Right atrium auricular region (tissue), 2 donors: ENCODE measurements at places on chromosomes 12 and 14.

DNA sequence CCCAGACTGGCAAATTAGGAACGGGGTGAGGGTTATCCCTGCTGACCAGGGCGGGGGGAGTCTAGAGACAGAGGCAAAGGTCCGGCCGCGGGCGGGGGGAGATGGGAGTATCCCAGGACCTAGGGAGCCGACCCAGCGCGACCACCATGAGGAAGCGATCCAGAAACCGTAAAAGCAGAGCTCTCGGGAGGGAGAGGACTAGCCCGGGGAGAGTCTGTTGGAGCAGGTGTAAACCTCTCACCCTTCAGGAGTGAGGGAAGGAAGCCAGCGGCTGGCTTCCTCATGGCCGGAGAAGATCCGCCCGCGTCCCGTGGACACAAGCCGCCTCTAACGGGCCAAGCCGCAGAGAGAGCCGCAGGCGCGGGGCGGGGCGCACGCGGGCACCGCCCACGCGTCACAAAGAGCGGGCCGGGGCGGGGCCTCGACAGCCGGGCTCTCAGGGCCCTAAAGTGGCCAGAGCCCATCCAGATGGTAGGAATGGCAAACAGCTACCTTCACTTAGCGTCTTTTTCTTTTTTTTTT lies at the start of gene ACRBP:
Gene ACRBP (minus strand): TSS at position 350 of the 522 bp plus-strand sequence. CDS start 66 bp downstream, at position 284.
- H3K27ac ChIP-seq = peak within 1 kb of the TSS; percentile 12
- peaks cover 22% of the 10 kb centered on the region for H3K36me3 ChIP-seq
- no peaks in the 10 kb centered on the region for H3K27me3 ChIP-seq
- peaks cover 12% of the 10 kb centered on the region for H3K4me1 ChIP-seq

DNA sequence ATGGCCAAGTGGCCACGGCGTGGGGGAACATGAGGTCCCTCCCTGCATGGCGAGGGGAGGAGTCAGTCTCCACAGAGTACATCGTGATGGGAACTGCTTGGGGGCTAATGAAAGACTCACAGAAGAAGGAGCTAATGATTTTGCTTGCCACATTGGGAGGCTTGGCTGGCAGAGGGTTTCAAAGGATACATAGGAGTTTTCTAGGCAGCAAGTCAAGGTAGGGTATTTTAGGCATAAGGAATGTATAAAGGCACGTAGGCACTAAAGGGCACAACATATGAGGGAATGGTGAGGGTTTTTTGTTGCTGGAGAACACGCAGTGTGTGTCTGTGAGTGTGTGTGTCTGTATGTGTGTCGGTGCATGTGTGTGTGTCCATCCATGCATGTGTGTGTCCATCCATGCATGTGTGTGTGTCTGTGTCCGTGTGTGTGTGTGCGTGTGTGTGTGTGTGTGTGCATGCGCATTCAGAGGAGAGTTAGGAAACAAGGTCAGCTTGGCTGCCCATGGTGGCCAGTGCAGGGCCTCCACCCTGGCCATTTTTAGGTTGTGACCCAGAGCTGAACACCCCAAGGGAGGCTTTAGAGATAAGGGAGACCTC lies 84.5 kb downstream of the BEGAIN start:
- no peak overlapping the region for H3K27ac ChIP-seq
- H3K4me1 ChIP-seq = no peaks in the 10 kb centered on the region
- DNase-seq = no peak
- no peak overlapping the region for H3K4me3 ChIP-seq

DNA sequence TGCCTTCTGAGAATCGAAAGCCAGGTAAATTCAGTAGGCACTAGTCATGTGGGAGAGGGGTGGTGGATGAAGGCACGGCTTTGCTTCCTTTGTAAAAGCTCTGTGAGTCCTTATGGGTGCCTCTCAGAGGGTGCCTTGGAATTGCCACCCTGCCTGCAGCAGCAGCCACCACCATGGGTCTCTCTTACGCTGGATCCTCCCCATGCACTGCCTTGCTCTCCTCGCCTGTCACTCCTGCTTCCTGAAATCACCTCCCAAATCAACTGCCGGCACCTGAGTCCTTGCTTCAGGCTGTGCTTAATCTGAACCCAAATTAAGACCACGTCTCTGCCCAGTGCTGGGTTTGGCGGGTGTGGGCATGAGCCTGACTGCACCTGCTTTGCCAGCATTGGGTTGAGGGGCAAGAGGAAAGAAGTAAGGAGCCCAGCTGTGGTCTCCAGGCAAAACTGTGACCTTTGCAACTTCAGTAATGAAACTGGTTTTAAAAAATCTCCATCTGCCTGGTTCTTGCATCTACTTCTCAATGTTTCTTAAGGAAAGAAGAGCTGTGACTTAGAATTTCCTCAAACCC lies 55.9 kb upstream of the CLMN start:
- H3K27ac ChIP-seq = no peak overlapping the region
- H3K4me1 ChIP-seq = no peaks in the 10 kb centered on the region
- H3K36me3 ChIP-seq = no peaks in the 10 kb centered on the region
- no peak for DNase-seq

DNA sequence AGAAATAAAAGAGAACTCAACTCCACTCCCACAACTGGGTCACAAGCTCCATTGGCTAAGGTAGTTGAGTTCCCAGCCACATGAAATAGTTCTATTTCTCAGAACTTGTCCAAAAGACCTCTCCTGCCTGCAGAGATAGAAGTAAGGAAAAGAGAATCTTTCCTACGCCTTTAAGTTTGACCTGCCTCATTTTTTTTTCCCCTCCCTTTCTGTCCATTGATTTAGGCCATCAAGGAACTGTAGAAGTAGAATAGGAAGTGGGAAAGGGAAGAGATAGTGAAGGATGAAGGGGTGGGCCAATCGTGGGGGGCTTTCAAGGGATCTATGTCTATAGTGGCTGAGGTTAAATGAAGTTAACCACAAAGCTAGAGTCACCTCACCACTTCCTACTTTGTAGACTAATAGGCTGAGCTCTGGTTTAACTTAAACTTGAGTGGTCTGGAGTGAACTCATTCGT lies 13.9 kb upstream of the NUDT4 start:
- no peak overlapping the region for H3K4me3 ChIP-seq
- H3K4me1 ChIP-seq = no peaks in the 10 kb centered on the region
- H3K36me3 ChIP-seq = no peaks in the 10 kb centered on the region
- no peaks in the 10 kb centered on the region for H3K27me3 ChIP-seq
- H3K27ac ChIP-seq = no peak overlapping the region
- DNase-seq = no peak
